Stimulated activated CD4-positive, alpha-beta T cell treated with anti-CD3 and anti-CD28 coated beads, TNF-alpha, amount 100 ng/mL, for 4 hours (primary cell): ENCODE measurements at places on chromosomes 4 and X.

GRCh38 chrX:134528960-134529359 is 69.0 kb downstream of the HPRT1 start:
- DNase-seq: no peak

DNA sequence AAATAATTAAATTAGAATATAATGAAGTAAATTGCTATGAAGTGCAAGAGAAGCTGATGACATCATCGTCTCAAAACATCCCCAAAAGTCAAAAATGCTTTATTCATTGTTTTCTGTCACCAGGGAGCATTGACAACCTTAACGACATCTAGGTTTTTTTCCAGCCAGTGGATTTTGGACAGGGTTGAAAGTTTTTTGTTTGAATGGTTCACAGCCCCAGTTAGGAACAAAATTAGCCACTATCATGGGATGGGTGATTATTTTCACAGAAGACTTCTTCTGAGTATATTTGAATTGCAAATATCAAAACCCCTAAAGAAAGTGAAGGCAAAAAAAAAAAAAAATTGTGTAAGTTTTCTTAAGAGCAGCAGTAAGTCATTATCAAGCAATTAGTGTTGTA is 826.1 kb downstream of the STPG2 start:
- DNase-seq: no peak

DNA sequence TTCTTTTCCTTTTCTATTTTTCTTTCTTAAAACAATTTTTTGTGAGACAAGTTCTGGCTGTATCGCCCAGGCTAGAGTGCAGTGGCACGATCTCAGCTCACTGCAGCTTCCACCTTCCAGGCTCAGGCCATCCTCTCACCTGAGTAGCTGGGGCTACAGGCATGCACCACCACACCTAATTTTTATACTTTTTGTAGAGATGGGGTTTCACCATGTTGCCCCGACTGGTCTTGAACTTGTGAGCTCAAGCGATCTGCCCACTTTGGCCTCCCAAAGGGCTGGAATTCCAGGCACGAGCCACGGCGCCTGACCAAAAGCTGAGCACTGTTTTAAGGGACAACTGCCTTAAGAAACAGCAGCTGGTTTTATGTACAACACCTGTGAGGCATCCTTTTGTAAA is 9.3 kb upstream of the NAT8L start:
- no peak for DNase-seq

DNA sequence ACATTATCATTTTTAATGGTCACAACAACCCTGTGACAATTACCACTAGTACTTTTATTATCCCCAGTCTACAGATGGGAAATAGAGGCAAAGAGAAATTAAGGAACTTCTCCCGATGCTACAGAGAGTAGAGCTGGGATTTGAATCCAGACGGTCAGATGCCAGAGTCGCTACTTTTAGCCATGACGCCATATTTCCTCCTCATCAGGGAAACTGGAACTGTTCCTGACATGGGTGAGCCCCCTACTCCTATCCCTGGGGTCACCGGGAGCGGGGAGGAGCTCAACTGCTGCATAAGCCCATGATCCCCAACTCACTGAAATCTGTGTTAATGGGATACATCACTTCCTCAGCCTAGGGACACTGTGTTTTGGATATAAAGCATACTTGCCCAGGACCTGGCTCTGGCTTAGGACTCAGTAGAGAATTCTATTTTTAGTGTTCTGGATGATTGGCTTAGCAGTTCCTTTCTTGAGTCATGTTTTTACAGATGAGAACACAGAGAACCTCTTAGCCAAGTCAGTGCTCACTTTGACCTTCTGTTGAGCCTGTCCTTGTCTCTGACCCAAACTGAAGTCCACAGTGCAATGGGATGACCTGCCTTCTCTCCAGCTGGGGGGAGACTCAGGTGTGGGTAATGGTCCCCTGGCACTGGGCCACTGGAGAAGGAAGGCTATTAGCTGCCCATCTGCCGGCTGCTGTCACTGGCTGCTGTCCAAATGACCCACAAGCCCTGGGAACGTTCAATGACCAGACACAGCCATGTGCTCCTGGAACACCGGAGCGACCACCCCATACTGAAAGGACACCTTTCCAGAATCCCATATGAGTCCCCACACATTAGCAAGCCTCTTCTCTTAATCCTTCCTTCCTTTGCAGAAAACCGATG is 90.8 kb upstream of the SHISA3 start:
- DNase-seq: no peak

GRCh38 chr4:53997898-53998297 is 66.5 kb downstream of the CHIC2 start:
- DNase-seq: no peak

- DNase-seq: no peak
Measured at GRCh38 chr4:27787195-27787594, 926.6 kb downstream of the STIM2 start.

DNA sequence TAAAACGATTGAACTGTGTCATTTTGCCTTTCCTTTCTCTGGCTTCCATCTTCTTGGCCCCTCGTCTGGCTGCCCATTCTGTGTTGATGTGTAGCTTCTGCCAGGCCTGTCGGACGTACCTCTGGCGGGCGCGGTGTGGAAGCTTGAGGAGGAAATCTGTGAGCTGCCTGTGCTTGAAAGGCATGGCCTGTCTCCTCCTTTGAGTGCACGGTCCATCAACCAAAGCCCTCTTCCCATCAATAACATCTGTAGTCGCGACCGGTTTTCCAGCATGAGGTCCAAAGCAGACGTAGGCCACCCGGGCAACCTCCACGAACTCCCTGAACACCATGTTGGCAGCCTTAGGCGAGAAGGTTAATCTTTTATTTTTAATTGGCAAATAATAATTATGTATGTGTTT is 202.7 kb downstream of the CRLF2 start:
- DNase-seq: no peak

GRCh38 chr4:113539408-113539807 is 222.1 kb downstream of the CAMK2D start:
- no peak for DNase-seq

GRCh38 chr4:114417214-114417613 is 181.4 kb upstream of the UGT8 start:
- no peak for DNase-seq

GRCh38 chr4:6029254-6029653 is 11.0 kb upstream of the C4orf50 start:
- no peak for DNase-seq

GRCh38 chr4:1137850-1138249 is 24.5 kb upstream of the RNF212 start:
- DNase-seq: no peak

DNA sequence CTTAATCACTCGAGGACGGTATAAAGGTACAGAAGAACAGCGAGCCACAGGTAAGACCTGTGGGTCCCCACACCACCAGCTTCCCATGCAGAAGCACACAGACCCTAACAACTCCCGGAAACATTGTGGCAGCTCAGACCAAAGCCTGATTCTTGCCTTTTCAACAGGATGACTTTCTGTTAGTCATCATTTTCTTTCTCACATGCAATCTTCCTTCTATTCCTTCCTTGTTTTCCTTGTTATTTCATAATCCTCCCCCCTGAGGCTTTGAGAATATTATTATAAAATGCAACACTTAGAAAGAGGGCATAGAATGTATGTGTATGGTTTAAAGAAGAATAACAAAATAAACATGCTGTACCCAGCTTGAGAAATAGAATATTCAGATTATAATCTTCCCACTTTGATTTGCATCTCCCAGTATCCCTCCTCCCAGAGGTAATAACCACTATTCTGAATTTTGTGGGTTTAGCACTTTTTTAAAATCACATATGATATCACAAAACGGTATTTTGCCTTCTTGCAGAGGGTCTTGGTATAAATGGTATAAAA is 100.9 kb downstream of the FHDC1 start:
- DNase-seq: no peak

- DNase-seq: no peak
Measured at GRCh38 chr4:94448815-94449375, 2.8 kb upstream of the PDLIM5 start.

- no peak for DNase-seq
Measured at GRCh38 chrX:12115377-12115776, 22.9 kb upstream of the FRMPD4 start.

- DNase-seq: no peak
Measured at GRCh38 chrX:20251691-20252090, 15.0 kb downstream of the RPS6KA3 start.
